Activated T-helper 1 cell treated with anti-CD3 and anti-CD28 coated beads, Interleukin-12 subunit alpha, Interleukin-12 subunit beta, Interleukin-2, Interleukin-4 antibody, amounts not matched to agents 30 ng/mL and 10 ng/mL and 1 ng/mL, durations not matched to agents 14 hours and 24 hours and 36 hours (primary cell): ENCODE measurements at places on chromosomes 6 and 20.

DNA sequence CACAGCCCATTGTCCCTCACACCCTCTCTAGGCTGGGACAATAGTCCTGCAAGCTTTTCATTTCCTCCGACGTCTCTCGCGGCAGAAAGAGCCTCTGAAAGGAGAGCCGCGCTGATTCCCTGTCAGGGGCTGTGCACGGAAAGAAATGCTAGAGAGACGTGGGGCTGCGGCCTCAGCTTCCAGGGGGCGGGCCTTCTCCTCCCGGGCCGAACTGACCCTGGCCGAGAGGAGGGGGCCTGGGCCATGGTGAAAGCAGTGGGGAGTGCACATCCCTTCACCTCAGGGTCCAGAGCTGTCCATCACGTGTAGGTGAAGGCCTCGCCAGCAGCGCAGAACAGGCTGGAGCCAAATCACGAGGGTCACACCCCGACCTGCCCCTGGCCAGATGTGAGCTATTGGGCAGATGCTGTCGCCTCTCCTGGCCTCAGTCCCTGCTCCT, 220.4 kb downstream of the TAF4 start:
- no peaks in the 10 kb centered on the region for H3K4me1 ChIP-seq
- H3K36me3 ChIP-seq = no peaks in the 10 kb centered on the region
- H3K27me3 ChIP-seq = no peaks in the 10 kb centered on the region
- H3K27ac ChIP-seq = no peak overlapping the region
- DNase-seq = no peak

GRCh38 chr6:144597511-144597910, 312.4 kb downstream of the UTRN start:
- no peak overlapping the region for H3K4me3 ChIP-seq
- peak overlapping the region; percentile 0 for H3K27ac ChIP-seq
- H3K27me3 ChIP-seq = no peaks in the 10 kb centered on the region
- H3K4me1 ChIP-seq = peaks cover 56% of the 10 kb centered on the region

GRCh38 chr6:16140607-16141006, 11.7 kb downstream of the MYLIP start:
- H3K27ac ChIP-seq = no peak overlapping the region
- H3K4me1 ChIP-seq = peaks cover 48% of the 10 kb centered on the region
- H3K36me3 ChIP-seq = peaks cover 53% of the 10 kb centered on the region
- no peaks in the 10 kb centered on the region for H3K27me3 ChIP-seq
- no peak overlapping the region for H3K4me3 ChIP-seq

GRCh38 chr6:133891149-133891926, 2.4 kb downstream of the TCF21 start:
- H3K4me1 ChIP-seq = peaks cover 18% of the 10 kb centered on the region
- DNase-seq = no peak
- peak overlapping the region; percentile 16 for H3K27ac ChIP-seq
- no peaks in the 10 kb centered on the region for H3K36me3 ChIP-seq

- peaks cover 6% of the 10 kb centered on the region for H3K36me3 ChIP-seq
- no peak for DNase-seq
- H3K27me3 ChIP-seq = no peaks in the 10 kb centered on the region
Observed at GRCh38 chr20:33664762-33665144, 2.0 kb upstream of the ACTL10 start.

- peaks cover 26% of the 10 kb centered on the region for H3K4me1 ChIP-seq
- H3K27me3 ChIP-seq = no peaks in the 10 kb centered on the region
- DNase-seq = no peak
- H3K36me3 ChIP-seq = peaks cover 44% of the 10 kb centered on the region
Observed at GRCh38 chr20:36926653-36927200, 24.8 kb downstream of the SAMHD1 start.

DNA sequence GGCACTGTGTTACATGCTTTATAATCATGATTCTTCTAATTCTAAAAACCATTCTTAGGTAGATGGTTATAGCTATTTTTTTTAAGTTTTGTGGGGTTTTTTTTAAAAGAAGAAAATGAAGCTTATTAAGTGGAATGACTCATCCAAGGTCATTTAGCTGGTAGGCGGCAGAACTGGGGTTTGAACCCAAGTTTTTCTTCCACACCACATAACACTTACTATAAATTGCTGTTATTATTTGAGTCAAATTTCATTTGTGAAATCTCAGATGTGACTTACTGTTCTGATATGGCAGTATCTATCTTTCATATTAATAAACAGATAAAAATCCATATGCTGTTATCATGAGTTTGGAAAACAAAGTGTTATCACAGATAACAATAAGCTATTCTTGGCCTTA, 10.4 kb upstream of the COL10A1 start:
- H3K27ac ChIP-seq = no peak overlapping the region
- peaks cover 9% of the 10 kb centered on the region for H3K4me1 ChIP-seq
- no peak overlapping the region for H3K4me3 ChIP-seq
- DNase-seq = no peak
- peaks cover 2% of the 10 kb centered on the region for H3K27me3 ChIP-seq
- no peaks in the 10 kb centered on the region for H3K36me3 ChIP-seq

DNA sequence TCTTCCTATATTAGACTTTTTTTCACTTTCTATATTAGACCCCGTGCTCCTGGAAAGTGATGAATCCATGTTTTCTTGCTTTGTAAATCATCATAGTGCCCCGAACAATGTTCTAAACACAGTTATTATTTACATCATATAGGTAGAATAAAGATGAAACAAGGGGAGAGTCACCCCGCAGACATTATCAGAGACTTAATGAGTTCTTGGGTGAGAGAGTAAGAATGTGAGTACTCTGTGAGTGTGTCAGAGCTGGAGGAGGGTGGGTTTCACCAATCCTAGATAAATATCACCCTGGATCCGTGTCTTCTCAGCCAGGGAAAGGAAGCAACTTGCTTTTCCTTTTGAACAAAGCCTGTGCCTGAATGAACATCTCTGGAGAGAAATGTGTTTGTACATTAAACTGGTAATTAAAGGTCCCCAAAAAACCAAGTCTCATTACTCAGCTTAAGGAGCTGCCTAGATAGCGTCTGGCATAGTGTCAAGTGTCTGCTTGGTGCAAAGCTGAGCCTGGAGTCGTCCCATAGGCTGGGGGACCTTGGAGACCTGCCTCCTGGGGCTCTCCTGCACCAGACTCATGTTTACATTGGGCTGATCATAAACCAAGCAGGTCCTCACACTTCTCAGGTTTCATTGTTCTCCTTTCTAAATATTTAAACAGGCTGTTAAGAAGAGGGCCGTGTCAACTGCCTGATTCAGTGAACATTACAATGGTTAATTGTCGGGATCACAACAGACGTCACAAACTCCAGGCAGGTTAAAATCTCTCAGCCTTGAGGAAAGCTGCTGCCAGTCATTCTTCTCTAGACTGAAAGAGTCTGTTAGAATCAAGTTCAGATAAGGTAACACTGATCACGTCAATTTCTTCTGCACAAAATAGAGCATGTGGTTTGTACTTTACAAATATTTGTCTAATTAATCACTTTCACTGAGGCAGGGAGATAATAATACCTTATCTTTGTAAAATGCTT, 179.7 kb upstream of the MYLIP start:
- no peaks in the 10 kb centered on the region for H3K27me3 ChIP-seq
- H3K36me3 ChIP-seq = no peaks in the 10 kb centered on the region
- no peak for DNase-seq
- H3K4me1 ChIP-seq = peaks cover 5% of the 10 kb centered on the region
- no peak overlapping the region for H3K4me3 ChIP-seq

DNA sequence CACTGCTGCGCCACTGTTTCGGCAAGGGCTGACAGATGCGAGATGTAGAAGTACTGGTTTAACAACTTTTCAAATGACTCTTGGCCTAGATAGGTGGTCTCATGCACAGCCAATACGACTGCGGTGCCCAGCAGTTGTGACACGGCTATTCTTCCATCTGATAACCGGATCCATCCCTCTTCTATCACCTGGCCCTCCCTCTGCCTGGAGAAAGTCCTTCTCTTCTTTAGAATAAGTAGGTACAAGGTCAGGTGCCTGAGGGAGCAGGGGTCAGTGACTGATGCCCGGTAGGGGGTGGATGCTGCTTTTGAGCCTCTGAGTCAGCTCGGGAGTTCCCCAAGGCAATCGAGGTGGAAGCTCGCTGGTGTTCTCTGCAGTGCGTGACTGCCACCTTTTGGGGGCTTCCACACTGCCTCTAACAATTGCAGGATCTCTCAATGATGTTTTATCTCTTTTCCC, 166.8 kb upstream of the GRIK2 start:
- no peaks in the 10 kb centered on the region for H3K36me3 ChIP-seq
- no peak for DNase-seq
- no peak overlapping the region for H3K4me3 ChIP-seq
- H3K27me3 ChIP-seq = no peaks in the 10 kb centered on the region

GRCh38 chr6:62999796-63000195, 211.5 kb upstream of the FKBP1C start:
- no peaks in the 10 kb centered on the region for H3K27me3 ChIP-seq
- no peaks in the 10 kb centered on the region for H3K4me1 ChIP-seq
- no peaks in the 10 kb centered on the region for H3K36me3 ChIP-seq
- DNase-seq = no peak

DNA sequence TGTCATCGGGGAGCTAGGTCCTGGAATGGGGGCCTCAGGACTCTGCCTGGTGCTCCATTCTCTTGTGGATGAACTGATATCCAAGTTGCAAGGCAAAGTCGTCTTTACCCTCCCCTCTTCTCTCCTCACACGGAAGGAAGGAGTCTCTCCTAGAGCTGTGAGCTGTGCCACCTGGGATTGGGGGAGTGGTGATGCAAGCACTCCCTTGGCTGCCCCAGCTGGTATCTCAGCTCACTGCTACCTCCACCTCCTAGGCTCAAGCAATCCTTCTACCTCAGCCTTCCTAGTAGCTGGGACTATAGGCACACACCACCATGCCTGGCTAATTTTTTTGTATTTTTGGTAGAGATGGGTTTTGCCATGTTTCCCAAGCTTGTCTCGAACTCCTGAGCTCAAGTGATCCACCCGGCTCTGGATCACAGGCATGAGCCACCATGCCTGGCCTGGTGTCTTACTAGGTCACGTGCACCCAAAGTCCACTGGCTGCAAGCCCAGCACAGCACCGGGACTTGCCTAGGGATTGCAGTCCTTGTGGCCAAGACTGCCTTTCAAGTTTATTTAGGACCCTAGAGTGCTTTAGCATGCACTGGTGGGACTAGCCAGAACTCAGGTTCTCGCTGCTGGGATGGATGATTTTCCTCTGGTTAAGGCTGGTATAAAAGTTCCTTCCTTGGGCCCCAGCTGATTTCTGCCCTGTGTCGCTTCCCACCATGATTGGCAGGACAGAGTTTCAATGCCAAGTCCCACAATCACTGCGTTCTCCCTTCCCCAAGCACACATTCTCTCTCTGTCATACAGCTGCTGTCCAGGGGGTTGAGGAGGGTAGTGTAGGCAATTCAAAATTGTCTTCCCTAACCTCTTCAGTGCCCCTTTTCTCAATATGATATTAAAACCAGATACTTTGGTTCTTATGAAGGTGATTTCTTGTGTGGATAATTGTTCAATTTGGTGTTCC, 33.5 kb downstream of the SMAP1 start:
- peaks cover 19% of the 10 kb centered on the region for H3K36me3 ChIP-seq
- no peak for DNase-seq
- H3K4me1 ChIP-seq = peaks cover 14% of the 10 kb centered on the region
- no peak overlapping the region for H3K4me3 ChIP-seq
- no peaks in the 10 kb centered on the region for H3K27me3 ChIP-seq

DNA sequence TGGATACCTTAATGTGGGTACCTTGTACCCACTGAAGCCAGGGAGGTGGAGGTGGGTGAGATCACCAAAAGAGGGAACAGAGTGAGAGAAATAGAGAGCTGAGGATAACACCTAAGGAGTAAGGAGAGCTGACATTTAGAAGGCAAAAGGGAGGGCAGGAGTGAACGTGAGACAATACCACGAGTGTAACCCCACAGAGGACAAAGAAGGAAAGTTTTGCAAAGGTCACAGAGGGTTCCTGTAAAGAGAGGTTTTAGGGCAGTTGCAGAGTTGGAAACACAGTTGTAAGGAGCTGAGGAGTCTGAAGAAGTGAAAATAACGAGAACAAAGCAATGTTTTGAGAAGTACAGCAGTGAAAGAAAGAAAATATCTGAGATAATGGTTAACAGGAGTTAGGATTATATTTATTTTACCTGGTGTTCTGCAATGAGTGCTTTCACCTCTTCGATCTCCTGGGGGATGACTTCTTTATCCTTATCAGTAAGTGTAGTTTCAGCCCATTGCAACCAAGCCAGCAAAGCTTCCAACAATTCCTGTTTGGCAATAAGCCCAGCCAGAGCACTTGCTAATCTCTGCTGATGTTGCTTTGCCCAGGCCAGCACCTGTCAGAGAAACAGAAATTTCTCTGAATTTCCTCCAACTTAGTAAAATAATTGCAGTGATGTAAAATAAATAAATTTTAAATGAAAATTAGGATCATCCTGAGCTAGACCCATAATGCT, 166.8 kb downstream of the DST start:
- no peaks in the 10 kb centered on the region for H3K27me3 ChIP-seq
- no peaks in the 10 kb centered on the region for H3K4me1 ChIP-seq
- no peak for DNase-seq
- H3K36me3 ChIP-seq = no peaks in the 10 kb centered on the region
- no peak overlapping the region for H3K27ac ChIP-seq

GRCh38 chr6:162289972-162290371, 437.6 kb downstream of the PRKN start:
- no peak overlapping the region for H3K4me3 ChIP-seq
- H3K36me3 ChIP-seq = no peaks in the 10 kb centered on the region
- H3K27ac ChIP-seq = no peak overlapping the region
- no peaks in the 10 kb centered on the region for H3K27me3 ChIP-seq
- DNase-seq = no peak
- H3K4me1 ChIP-seq = no peaks in the 10 kb centered on the region

DNA sequence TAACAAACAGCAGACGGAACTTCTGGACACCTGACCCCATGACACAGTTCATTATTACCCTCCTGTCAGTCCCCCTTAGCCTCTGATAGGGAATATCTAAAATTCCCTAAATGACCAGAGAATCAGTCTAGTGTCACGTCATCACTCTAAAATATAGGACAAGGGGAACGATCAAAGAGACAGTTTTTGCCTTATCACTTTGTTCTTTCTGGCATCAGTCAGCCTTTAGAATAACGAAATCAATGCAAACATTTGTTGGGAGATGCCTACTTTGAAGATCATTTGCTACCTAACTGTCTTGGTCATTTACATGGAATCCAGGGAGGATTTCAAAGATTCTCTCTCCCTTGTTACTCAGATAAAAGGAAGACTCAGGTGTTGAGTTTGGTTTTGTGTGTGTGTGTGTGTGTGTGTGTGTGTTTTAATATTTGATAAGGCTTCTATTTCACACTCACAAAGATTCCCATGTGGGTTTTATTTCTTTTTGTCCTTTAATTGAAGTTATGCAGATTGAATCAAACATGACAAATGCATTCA, 28.3 kb downstream of the LINC00237 start:
- no peaks in the 10 kb centered on the region for H3K36me3 ChIP-seq
- H3K27me3 ChIP-seq = peaks cover 13% of the 10 kb centered on the region
- no peak overlapping the region for H3K4me3 ChIP-seq
- DNase-seq = no peak
- no peaks in the 10 kb centered on the region for H3K4me1 ChIP-seq

GRCh38 chr6:43817192-43817591, 47.2 kb downstream of the VEGFA start:
- peaks cover 5% of the 10 kb centered on the region for H3K27me3 ChIP-seq
- H3K27ac ChIP-seq = no peak overlapping the region
- peaks cover 10% of the 10 kb centered on the region for H3K4me1 ChIP-seq
- H3K36me3 ChIP-seq = no peaks in the 10 kb centered on the region

- H3K4me1 ChIP-seq = peaks cover 24% of the 10 kb centered on the region
- H3K4me3 ChIP-seq = no peak overlapping the region
- peak; percentile 12 for DNase-seq
- H3K27me3 ChIP-seq = peaks cover 4% of the 10 kb centered on the region
- no peaks in the 10 kb centered on the region for H3K36me3 ChIP-seq
- H3K27ac ChIP-seq = no peak overlapping the region
Observed at GRCh38 chr6:100171533-100172321, 177.7 kb upstream of the MCHR2 start.
